Activated T-helper 2 cell treated with anti-CD3 and anti-CD28 coated beads, Interferon-gamma antibody, Interleukin-2, Interleukin-4, amounts not matched to agents 10 μg/mL and 5 μg/mL and 100 μg/mL, durations not matched to agents 14 hours and 24 hours and 36 hours (primary cell): ENCODE measurements at places on chromosomes 16 and 17. TPM values are rescaled to one million over a fixed set of nuclear protein-coding genes. Genes with fewer than 3 reads are reported as not detected.

Gene KRTAP9-8
- not detected in 2 replicates for total RNA-seq

Gene WSCD1
- 0.62 and 0.71 TPM in 2 replicates for total RNA-seq

Gene GPR139
- total RNA-seq: not detected in 2 replicates

GRCh38 chr17:28959471-28959871 is 8.2 kb upstream of the PHF12 start:
- no peak for DNase-seq
- H3K27ac ChIP-seq: no peak overlapping the region
- no peak overlapping the region for H3K4me3 ChIP-seq
- H3K27me3 ChIP-seq: peaks cover 9% of the 10 kb centered on the region
- no peaks in the 10 kb centered on the region for H3K36me3 ChIP-seq
- H3K4me1 ChIP-seq: no peaks in the 10 kb centered on the region

DNA sequence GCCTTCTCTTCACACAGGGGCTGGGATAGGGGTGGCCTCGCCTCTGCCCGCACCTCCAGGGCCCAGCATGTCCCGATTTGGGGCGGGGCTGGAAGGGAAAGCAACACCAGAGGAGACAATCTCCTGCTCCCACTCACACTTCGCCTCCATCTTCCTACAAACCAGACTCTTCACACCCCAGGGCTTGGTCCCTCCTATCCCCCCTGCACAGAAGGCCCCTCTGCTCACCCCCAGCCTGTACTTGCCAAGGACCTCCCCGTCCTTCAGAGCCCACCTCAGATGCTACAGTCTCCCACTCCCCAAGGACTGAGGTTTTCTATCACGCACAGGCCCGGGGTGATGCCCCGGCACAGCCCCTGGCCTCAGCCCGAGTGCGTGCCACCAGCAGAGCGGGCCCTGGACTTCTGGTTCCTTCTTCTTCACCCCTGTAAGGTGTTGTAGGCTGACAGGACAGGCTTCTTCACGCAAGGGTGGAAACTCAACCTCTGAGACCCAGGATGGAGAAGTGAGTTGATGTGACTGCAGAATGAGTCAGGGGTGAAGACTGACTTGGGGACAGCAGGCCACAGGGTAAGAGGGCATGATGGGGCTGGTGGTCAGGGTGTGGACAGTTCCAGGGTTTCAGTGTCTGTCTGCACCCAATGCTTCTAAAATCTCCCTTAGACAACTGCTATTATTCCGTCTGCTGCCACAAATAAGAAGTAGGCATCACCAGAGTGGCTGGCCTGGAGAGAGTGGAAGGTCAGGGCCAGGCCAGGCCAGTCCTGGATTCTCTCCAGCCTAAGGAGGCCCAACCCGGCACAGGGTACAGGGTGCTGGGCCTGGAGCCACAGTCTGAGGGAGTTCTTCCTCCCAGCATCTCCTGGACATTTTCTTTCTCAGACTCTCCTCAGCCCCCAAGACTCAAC is 2.5 kb downstream of the ITGAE start:
- H3K4me1 ChIP-seq: peaks cover 47% of the 10 kb centered on the region
- no peak for DNase-seq
- H3K4me3 ChIP-seq: no peak overlapping the region
- peaks cover 11% of the 10 kb centered on the region for H3K36me3 ChIP-seq
- H3K27ac ChIP-seq: no peak overlapping the region
- H3K27me3 ChIP-seq: no peaks in the 10 kb centered on the region

GRCh38 chr16:57645691-57646387 is 17.4 kb downstream of the ADGRG1 start:
- H3K27ac ChIP-seq: peak overlapping the region; percentile 9
- H3K36me3 ChIP-seq: no peaks in the 10 kb centered on the region
- no peak for DNase-seq
- H3K4me3 ChIP-seq: no peak overlapping the region

- no peak overlapping the region for H3K4me3 ChIP-seq
- peaks cover 5% of the 10 kb centered on the region for H3K4me1 ChIP-seq
- no peaks in the 10 kb centered on the region for H3K36me3 ChIP-seq
- H3K27me3 ChIP-seq: peaks cover 12% of the 10 kb centered on the region
- H3K27ac ChIP-seq: no peak overlapping the region
- no peak for DNase-seq
Measured at GRCh38 chr16:78040396-78040795, 18.0 kb downstream of the CLEC3A start.

GRCh38 chr17:12522743-12523183 is 142.9 kb upstream of the MYOCD start:
- H3K36me3 ChIP-seq: no peaks in the 10 kb centered on the region
- no peak for DNase-seq
- H3K27ac ChIP-seq: no peak overlapping the region
- no peak overlapping the region for H3K4me3 ChIP-seq

DNA sequence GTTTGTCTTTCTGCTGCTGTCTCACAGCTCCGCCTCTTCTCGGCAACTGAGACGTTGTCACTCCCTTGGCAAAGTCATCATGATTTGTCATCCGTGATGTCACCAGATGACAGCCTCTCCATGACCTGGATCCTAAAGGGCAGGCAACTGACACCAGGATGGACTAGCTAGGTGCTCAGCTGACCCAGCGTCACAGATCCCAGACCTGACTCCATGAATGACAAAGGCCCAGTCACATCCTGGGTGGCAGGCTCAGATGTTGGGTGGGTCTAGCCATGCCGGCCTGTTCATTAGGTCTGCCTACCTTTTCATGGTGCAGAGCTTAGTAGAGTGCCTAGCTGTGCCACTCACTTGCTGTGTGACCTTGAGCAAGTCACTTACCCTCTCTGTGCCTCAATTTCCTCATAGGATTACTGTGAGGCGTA is 3.8 kb upstream of the TMEM238L start:
- H3K27me3 ChIP-seq: no peaks in the 10 kb centered on the region
- H3K4me1 ChIP-seq: no peaks in the 10 kb centered on the region
- no peaks in the 10 kb centered on the region for H3K36me3 ChIP-seq
- no peak overlapping the region for H3K27ac ChIP-seq
- H3K4me3 ChIP-seq: no peak overlapping the region

- H3K36me3 ChIP-seq: no peaks in the 10 kb centered on the region
- H3K4me3 ChIP-seq: no peak overlapping the region
- H3K27ac ChIP-seq: no peak overlapping the region
- H3K4me1 ChIP-seq: peaks cover 1% of the 10 kb centered on the region
- peaks cover 19% of the 10 kb centered on the region for H3K27me3 ChIP-seq
- no peak for DNase-seq
Measured at GRCh38 chr17:81349397-81350319, 45.6 kb upstream of the BAHCC1 start.

DNA sequence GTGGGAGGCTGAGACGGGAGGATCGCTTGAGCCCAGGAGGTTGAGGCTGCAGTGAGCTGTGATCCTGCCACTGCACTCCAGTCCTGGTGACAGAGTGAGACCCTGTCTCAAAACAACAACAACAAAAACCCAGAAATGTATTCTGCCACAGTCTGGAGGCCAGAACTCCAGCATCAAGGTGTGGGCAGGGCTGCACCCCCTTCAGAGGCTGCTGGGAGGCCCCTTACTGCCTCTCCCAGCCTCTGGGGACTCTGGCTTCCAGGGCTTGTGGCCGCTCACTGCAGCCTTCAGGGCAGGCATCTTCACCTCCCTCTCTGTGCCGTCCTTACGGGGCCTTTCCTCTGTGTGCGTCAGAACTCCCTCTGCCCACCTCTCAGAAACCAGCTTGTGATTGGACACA is 209.4 kb upstream of the GSE1 start:
- no peak overlapping the region for H3K27ac ChIP-seq
- no peak overlapping the region for H3K4me3 ChIP-seq
- DNase-seq: no peak
- H3K4me1 ChIP-seq: no peaks in the 10 kb centered on the region
- no peaks in the 10 kb centered on the region for H3K36me3 ChIP-seq
- H3K27me3 ChIP-seq: no peaks in the 10 kb centered on the region

GRCh38 chr16:75196836-75197235 is 10.1 kb downstream of the CTRB2 start:
- H3K36me3 ChIP-seq: no peaks in the 10 kb centered on the region
- H3K27ac ChIP-seq: no peak overlapping the region
- H3K4me1 ChIP-seq: peaks cover 1% of the 10 kb centered on the region
- peaks cover 34% of the 10 kb centered on the region for H3K27me3 ChIP-seq
